GM04504 (cell line): ENCODE measurements at places on chromosomes 4 and X.

- no peak for DNase-seq
Observed at GRCh38 chr4:110296892-110297291, 98.5 kb upstream of the ELOVL6 start.

DNA sequence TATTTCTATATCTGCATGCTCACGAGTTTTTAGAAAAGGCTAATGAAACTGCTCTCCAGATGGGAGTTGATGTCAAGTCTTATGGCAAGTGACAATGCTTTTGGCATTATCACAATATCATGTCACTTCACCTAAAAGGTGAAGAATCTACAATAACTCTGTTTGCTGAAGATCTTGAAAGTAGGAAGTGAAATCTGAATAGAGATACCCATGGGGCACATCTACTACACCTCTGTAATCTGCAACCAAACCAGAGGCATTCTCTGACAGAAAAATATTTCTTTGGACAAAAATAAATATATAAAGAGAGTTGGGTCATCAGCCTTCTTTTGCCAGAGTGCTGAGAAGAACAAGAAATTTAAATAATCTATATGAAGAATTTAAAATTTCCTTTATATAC is 3.9 kb upstream of the VAMP7 start:
- DNase-seq = no peak

DNA sequence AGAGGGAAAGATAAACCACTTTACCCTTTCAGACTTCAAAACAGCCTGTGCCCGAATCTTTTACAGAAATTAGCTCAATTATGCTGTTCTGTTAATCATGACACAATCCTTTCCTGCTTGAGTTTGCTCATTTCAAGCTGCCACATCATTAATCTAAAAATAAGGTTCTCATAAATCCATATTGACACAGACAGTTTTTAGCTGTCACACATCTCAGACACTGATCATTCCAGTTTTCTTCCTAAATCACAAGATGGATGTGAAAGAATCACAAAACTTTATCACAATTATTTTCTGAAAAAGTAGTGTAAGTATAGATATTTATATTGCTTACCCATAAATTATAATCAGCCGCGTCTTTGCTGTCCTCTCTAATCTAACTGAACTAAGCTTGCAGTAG is 27.9 kb upstream of the AMELX start:
- DNase-seq = no peak

- DNase-seq = no peak
Observed at GRCh38 chr4:48960988-48961635, 25.0 kb upstream of the CWH43 start.

DNA sequence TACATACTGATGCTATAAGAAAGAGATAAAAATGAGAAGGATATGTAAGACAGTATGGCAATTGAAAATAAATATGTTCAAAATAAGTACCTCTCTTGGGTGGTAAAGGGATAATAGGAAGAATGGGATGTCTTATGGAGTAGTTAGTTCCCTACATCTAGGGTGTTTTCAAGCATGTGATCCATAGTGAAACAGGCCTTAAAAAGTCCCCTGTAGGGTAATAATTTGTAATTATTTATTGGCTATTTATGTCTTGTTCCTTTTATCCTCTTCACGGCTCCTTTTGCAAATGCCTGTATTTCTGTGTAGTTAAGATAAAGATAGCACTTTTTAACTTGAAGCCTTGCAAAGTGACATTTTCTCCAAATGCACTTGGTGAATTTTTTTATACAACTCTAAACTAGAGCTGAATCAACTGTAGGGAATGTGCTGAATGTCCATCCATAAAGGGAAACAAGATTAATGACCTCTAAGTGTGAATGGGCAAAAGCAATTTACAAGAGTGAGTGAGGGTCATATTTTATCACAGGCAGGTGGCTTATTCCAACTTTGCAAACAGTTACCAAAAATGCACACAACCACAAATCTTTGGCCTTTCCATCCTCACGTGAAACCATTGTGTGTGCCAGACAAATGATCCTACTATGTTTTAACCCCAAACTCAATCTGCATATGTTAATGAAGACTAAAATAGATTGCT is 299.0 kb downstream of the KCNIP4 start:
- DNase-seq = no peak

- no peak for DNase-seq
Observed at GRCh38 chrX:71170660-71171059, 26.0 kb downstream of the NLGN3 start.

DNA sequence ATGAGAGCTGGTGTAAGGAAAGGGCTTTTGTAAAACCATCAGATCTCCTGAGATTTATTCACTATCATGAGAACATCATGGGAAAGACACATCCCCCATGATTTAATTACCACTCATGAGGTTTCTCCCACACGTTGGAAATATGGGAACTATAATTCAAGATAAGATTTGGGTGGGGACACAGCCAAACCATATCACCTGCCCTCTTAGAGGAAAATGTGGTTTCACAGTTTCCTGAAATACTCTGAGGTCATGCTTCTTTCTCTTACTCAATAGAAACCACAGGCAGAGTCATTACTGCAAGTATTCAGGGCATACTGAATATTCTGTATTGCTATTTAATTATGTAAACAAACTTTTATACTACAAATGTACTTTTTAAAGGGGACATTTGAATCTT is 1453.3 kb downstream of the PCDH18 start:
- no peak for DNase-seq

DNA sequence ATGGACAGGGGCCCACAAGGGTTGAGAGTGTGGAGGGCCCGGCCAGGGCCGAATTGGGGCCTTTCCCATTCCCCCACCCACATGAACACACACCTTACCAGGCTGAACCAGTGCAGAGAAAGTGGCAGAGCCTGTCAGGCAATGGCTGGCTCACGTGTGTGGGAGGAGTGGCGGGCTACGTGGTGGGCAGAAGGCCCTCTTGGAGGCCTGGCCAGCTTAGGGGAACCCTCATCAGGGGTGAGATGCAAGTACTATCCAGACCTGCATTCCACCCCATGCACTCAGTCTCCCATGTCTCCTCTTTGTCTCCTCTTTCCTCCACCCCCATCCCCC is 965 bp downstream of the TCEAL4 start:
- no peak for DNase-seq
